ENCODE measurements at places on chromosomes 7 and 10.

DNA sequence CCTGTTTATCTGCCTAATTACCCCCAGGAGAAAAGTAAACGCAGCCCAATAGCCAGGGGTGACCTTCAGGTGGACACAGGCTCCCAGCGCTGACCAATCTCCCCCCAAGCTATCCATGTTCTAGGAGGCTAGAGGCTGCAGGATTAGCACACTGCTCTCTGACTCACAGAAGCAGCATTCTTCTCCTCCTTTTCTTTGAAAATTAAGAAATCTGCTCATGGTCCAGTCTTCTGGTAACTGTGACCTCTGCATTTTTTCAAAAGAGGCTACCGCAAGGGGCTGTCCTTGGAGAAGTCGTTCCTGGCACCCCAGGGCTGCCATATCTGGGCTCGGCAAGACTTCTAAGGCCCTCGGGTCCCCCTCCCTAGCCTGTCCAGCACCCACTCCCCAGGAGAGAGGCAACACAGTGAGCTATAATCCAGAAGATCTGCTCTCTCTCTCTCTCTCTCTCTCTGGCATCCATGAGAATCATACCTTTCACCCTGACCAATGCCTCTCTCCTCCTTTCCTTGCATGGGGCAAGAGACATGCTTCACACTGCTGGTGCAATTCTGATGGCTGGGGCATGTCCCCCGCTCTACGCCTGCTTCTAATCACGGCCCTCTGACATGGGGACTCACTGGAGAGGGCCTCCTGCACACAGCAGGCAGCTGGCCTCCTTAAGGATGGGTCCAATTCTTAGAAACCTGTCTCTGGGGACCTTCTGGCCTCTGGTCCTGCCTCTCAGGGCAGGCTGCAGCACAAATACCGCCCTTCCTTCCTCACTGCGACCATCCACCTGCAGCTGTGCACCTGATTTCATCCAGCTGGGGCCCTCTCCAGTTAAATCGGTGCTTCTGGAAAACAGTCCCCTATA lies 27.3 kb downstream of the ANXA11 start:
- DNase-seq = no peak

- no peak for DNase-seq
These were observed 255.9 kb upstream of the GLI3 start for GRCh38 chr7:42492920-42493319.

GRCh38 chr7:18996583-18996982 lies 120.9 kb downstream of the TWIST1 start:
- no peak for DNase-seq

DNA sequence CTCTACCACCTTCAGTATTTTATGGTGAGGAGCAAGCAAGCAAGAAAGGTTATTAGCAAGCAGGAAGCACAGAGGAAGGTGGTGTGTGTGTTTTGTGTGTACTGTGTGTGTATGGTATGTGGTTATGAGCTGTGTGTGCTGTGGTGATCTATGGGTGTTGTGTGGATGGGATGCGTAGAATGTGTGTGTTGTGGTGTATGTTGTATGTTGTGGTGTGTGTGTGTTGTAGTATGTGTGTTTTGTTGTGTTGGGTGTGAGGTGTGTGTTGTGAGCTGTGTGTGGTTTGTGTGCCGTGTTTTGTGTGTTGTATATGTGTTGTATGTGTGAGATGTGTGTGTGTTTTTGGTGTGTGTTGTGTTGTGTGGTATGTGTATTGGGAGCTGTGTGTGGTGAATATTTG lies 16.8 kb upstream of the IGFBP3 start:
- DNase-seq = no peak

GRCh38 chr7:118626739-118627138 lies 402.2 kb downstream of the ANKRD7 start:
- DNase-seq = no peak

- no peak for DNase-seq
These were observed 1056.8 kb downstream of the SORCS1 start for GRCh38 chr10:106107706-106108105.

DNA sequence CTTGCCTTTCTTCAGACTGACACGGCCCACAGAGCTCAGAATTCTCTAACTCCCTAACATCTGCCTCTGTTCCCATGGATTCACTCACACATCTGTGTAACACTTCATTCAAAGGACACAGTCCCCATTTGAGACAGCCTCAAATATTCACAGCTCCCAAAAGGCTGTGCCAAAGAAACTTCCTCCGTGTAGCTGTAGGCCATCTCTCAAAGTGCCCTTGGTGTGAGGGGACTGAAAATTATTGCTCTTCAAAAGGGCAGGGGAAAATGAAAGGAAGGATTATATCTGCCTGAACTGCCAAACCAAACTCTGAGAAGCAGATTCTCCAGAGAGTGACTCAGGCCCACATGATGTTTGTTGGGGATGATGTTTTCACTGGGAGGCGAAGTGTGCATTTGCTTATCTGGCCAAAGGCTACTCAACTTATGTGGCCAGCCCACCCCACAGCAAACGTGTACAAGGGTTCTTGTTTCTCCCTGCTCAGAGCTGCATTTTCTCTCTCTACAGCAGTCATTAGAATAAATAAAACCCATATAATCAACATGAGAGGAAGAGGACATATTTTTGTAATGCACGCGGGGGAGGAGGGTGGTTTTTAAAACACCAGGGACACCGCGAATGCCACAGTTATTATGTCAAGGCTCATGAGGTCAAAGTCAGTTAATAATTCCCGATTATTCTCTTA lies 302.4 kb upstream of the NFE2L3 start:
- DNase-seq = no peak

DNA sequence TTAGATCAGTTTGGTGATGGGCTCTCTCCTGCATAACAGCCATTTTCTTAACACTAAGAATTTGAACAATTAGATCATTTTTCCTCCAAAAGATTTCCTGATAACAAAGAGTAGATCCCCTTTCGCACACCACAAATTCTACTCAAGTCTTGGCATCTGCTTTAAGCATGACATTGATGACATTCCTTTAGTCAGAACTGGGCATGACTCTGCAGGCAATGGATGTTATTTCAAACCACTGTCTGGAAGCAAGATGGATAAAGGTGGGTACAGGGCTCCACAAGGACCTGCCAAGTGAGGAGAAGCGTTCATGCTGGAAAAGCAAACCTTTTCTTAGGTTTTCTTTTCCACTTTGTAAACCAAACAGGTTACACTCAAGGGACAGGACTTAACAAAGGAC lies 123.5 kb downstream of the GLCCI1 start:
- DNase-seq = no peak

- DNase-seq = no peak
These were observed 14.9 kb upstream of the DNTT start for GRCh38 chr10:96289218-96289910.

- DNase-seq = no peak
These were observed 146.3 kb downstream of the BAMBI start for GRCh38 chr10:28823501-28824075.

DNA sequence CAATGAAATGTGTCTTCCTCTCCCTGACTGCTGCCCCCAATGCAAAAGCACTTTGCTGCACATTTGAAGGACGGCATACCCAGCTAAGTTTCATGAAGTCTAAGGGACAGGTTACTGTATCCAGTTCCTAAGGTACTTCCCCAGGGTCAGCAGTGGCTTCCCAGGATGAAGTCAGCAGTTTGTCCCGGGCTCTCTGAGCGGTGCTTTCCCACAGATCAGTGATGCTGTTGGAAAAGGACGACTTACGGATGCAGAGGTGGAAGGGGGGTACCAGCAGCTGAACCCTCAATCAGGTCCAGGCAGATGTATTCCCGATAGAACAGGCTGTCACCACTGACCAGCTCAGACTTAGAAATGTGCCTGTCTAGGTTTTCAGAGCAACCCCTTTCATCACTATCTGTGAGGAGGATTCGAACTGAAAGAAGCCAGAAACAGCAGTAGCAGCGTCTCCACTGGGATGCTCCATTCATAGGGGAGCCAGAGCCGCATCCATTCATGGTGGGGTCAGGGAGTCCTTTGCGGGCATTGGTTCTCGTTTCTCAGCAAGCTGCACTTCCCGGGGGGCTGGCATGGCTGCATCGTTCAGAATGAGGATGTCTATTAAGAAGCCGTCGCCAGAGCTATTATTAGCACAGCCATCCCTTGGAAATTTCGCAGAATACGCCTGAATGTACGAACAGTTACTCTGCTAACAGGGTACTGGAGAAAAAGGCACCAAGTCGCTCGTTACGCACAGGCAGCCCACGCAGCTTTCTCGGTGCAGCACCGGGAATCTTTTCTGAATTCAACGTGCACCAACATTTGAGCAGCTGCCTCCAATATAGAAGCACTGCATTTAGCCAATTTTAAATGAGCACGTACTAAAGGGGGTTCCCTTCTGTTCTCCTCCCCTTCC lies 303.7 kb downstream of the PRPF18 start:
- DNase-seq = no peak

DNA sequence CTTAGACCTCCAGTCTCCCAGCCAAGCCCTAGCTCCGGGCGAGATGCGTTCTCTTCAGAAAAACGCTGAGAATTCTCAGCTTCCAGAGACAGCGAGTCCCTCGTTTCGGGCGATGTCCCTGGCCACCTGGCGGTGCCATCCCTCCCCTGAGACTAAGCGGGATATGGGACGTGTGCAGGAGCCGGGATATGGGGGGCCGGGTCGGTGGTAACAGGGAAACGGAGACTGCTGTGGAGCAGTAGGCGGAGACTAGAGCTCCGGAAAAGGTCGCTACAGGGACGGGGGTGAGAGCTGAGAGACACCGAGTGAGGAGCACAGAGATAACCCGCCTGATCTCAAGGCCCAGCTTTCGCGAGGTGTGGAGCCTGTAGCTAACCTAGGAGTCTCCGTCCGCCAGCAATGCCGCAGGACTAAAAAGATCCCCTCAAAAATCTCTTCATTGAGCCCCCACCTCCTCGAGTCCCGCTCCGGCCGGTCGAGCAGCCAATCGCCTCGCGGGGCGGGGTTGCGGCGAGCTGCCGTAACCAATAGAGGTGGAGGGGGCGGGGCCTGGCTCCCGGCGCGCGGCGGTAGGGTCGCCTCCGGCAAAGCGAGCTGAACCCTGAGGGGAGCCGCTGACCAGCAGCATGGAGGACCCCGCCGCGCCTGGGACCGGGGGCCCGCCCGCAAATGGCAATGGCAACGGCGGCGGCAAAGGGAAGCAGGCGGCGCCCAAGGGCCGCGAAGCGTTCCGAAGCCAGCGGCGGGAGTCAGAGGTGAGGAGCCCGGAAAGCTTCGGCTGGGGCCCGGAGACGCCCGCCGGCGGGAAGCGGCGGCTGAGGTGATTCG lies at the start of gene STRIP2:
Gene STRIP2, plus strand, starts transcription at position 586 of the 828 bp plus-strand sequence. Its CDS starts 41 bp downstream, at position 627.
- DNase-seq = peak; percentile 90

- DNase-seq = no peak
These were observed 70.3 kb upstream of the MXI1 start for GRCh38 chr10:110137142-110137545.

- no peak for DNase-seq
These were observed 17.4 kb upstream of the CBLL1 start for GRCh38 chr7:107726356-107727130.

GRCh38 chr10:112475575-112476218 lies 28.7 kb downstream of the VTI1A start:
- no peak for DNase-seq

GRCh38 chr10:84214612-84215235 lies 10.6 kb downstream of the LRIT2 start:
- no peak for DNase-seq

DNA sequence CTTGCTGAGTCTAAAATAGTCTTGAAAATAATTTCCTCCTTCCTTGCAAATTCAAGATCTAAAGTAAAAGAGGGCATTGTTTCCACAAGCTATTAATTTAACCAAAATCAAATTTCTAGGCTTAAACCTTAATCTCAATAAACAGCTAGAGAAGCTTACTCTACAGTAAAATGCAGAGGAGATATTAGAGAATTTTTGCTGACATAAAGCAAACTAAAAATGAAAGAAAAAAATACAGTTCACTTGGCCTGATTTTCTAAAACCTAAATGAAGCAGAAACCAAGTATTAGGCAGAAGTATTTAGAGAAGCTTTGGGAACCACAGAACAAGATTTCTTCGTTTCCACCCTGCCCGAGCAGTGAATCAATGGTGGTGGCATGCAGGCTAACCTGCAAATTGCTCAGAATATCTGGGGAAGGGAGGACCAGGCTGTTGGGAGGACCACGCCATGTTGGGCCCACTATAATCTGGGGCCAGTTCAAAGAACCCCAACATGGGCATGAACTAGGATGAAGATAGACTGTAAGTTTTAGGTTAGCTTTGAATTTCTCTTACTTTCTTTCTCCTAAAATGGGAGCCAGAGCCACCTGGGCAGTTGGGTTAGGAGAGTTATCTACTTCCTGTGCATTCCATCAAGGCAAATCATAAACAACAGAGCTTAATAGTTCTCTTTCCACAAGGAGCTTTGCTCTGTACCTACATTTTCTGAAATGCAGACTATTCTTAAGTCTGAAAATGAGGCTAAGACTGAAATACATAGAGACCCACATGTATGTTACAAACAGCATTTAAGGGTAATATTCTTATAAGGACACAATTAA lies 4.1 kb downstream of the LAMB1 start:
- DNase-seq = no peak

- DNase-seq = no peak
These were observed 642.1 kb downstream of the INHBA start for GRCh38 chr7:41060796-41061195.

- DNase-seq = no peak
These were observed 240.7 kb downstream of the ANK3 start for GRCh38 chr10:60149003-60149402.

GRCh38 chr10:88395677-88396076 lies 187.4 kb downstream of the RNLS start:
- DNase-seq = no peak

DNA sequence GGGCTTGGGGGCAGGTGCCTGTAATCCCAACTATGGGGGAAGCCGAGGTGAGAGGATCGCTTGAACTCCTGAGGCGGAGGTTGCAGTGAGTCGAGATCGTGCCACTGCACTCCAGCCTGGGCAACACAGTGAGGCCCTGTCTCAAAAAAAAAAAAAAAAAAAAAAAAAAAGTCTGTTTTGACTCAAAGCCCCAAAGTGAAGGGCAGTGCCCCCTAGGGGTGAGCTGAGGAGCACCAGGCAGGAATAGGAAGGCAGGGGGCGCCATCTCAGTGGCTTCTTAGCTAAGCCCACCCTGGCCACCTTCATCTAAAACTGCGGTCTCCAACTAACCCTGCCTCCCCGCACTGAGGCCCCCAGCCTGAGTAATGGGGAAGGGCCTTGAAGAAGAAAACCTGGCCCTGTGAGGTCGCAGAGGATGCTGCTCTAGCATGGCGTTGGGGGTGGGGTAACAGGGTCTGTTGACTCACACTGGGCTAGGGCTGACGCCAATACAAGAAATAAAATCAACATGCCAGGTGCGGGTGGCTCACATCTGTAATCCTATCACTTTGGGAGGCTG lies 9.8 kb downstream of the PODXL start:
- no peak for DNase-seq

GRCh38 chr10:124027031-124027611 lies 66.3 kb downstream of the CHST15 start:
- DNase-seq = no peak

GRCh38 chr10:100014071-100014762 lies 4.5 kb upstream of the DNMBP start:
- no peak for DNase-seq
